ENCODE measurements at places on chromosomes 13 and 19. TPM values are rescaled to one million over a fixed set of nuclear protein-coding genes. Genes with fewer than 3 reads are reported as not detected.
A peak's percentile ranks its signal among the peaks of the same experiment; 100 is the strongest.

DNA sequence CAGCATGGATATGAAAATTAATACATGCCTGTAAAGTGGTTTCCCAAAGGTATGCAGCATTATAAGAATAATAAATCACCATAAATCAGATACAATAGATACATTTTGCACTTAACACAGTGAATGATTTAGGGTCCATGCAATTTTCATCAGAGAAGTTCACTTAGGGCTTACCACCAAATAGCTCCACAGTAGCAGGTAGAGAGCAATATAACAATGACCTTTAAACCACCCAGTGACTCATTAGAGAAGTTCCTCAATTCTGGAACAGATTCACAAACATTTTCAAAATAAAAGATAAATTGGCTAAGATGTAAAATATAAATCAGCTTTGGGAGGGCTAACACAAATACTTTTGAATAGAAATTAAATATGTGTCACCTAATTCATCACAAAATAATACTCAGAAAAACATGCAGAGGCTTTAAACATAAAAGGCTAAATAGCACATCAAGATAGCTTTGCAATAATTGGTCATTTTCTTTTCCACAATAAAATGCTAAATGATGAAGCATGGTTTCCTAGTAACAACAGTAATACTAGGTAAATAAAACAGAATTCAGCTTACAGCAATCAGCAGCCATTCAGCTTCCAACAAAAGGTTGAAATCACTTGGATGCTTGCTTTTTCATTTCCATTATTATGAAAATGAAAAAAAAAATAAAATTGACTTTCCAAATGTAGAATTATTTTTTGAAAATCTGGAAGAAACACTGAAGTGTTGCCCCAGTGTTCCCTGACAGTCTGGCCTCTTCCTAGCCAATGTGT is 84.3 kb upstream of the NBEA start:
- DNase-seq: no peak

DNA sequence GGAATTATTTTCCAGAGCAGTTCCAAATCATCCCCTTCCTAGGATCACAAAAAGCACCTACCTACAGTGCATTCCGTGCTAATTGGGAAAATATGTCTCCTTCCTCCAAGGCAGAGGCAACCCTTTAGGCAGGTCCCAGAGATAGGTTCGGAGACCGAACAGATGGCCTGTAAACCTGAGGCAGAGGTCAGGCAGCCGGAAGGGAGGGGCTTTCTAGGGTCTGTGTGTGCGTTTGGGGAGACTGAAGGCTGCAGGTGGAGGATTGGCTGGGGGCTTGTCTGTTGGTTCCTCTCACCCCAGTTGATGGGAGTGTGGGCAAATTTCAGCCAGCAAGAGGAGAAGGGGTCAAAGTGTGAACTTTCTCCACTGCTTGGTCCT is 7.1 kb downstream of the KCNN4 start:
- DNase-seq: no peak

DNA sequence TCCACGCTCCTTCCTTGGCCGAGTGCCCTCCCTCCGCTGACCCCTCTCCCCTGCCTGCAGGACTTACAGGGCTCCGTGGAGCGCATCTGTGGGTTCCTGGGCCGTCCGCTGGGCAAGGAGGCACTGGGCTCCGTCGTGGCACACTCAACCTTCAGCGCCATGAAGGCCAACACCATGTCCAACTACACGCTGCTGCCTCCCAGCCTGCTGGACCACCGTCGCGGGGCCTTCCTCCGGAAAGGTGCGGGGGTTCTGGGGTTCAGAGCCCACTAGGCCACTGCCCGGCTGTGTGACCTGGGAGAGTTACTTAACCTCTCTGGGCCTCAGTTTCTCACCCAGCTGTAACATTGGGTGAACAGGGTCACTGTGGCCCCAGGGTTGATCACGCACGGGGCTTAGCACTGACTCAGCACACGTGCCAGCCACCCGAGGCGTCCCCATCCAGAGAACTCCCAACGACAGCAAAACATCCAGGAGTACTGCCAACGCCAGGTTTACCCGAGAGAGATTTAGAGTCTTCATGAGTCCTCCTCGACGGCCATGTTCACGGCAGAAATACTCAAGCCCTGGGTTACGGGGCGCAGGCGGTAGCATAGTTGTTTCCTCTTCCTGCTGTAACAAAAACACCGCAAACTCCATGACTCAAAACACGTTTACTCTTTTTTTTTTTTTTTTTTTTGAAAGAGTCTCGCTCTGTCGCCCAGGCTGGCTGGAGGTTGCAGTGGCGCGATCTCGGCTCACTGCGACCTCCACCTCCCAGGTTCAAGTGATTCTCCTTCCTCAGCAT is 9.7 kb upstream of the SPACA4 start:
- no peak for DNase-seq

- no peak for DNase-seq
Measured at GRCh38 chr19:3116621-3117020, 19.2 kb upstream of the GNA15 start.

DNA sequence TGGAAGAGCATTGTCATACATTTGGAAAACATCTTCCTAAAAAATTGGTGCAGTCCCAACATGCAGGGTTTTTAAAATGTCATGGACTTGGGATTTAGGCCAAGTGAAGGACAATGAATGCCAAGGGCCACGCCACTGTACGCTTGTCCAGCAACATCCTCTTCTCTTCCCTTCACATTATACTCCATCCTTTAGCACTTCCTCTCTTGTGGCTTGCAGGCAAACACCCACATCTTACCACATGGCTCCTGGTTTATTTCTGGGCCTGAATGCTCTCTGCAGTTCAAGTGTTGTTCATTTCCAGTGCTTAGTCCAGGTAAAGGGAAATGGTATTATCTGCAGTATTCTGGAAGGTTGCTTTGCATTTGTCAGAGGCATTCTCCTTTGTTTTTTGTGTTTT is 45.0 kb downstream of the CBY2 start:
- no peak for DNase-seq

- DNase-seq: peak; percentile 52
Measured at GRCh38 chr19:480016-480855, 16.1 kb upstream of the MADCAM1 start.

- DNase-seq: no peak
Measured at GRCh38 chr13:102878481-102878880, 32.6 kb downstream of the ERCC5 start.

DNA sequence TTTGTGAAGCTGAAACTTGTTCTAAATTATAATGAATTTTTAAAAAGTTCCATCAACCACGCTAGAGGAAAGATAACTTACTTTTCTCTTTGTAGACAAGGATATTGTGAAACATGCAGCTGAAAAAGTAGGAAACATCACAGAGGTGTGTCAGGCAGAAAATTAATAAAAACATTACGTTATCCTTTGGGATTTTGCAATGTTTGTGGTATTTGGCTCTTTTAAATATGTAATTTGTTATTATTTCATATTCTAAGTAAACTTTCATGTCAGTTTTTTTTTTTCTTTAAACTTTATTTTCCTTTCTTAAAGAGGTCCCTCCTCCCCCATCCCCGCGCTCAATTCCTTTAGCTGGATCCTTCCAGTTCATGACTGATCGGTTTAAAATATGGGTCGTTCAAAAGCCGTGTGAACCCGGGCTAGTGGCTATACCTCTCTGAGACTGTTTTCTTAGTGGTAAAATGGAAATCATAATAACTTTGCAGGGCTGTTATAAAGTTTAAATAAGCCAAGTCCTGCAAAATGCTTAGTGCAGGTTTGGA is 740 bp upstream of the CCDC61 start:
- DNase-seq: peak; percentile 30

GRCh38 chr19:49658139-49658517 is 7.5 kb downstream of the IRF3 start:
- DNase-seq: no peak

- DNase-seq: no peak
Measured at GRCh38 chr13:74048756-74049155, 85.4 kb downstream of the KLF12 start.

GRCh38 chr19:41708481-41708880 is at the start of gene CEACAM5:
Gene CEACAM5, plus strand, starts transcription at chr19:41708626. Its CDS starts 106 bp downstream, at chr19:41708732.
- no peak for DNase-seq

GRCh38 chr13:33154911-33155310 is 130.6 kb downstream of the STARD13 start:
- DNase-seq: no peak

GRCh38 chr13:51818276-51818675 is 14.3 kb upstream of the DHRS12 start:
- no peak for DNase-seq

DNA sequence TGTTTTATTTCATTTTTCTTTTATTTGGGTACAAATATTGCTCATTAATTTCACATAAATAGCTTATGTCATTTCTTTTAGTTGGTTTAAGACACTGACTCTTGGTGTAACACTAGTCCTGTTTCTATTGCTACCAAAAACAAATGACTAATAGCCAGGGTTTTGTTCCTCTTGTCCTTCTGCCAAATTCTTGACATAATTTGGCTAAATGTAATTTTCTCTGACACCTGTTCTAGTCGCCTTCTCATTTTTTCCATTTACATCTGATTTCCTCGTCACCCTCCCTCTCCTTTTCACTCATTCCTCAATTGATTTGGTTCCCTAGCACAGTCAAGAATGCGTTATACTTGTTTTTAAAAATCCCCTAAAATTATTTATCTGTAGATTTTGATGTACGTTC is 1718.7 kb downstream of the EFNB2 start:
- no peak for DNase-seq

- no peak for DNase-seq
Measured at GRCh38 chr13:80690208-80690607, 349.3 kb upstream of the SPRY2 start.

DNA sequence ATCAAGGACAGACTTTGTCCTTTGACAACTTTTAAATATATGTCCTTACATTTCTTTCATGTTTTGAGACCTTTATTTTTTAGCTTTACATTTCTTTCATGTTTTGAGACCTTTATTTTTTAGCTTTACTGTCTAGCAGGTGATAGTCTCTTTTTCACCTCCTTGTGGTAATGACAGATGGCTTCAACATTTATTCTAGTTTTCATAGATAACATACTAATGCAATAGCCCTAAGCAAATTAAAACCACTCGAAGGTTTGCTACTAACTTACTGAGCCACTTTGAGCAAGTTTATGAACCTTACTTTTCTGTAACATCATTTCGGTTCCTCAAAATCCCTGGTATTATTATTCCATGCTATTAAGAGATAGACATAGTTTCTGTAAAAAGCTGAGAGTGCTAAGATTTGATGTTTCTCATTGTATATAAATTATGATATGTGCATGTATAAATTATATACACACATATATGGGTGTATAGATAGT is 4.5 kb downstream of the DACH1 start:
- DNase-seq: no peak

GRCh38 chr13:93173654-93174053 is 53.0 kb upstream of the GPC6 start:
- DNase-seq: no peak

- no peak for DNase-seq
Measured at GRCh38 chr13:29859971-29860370, 9.6 kb upstream of the UBL3 start.

- no peak for DNase-seq
Measured at GRCh38 chr19:33187183-33187540, 7.0 kb upstream of the LRP3 start.

- DNase-seq: no peak
Measured at GRCh38 chr19:3411636-3412035, 45.3 kb downstream of the NFIC start.

DNA sequence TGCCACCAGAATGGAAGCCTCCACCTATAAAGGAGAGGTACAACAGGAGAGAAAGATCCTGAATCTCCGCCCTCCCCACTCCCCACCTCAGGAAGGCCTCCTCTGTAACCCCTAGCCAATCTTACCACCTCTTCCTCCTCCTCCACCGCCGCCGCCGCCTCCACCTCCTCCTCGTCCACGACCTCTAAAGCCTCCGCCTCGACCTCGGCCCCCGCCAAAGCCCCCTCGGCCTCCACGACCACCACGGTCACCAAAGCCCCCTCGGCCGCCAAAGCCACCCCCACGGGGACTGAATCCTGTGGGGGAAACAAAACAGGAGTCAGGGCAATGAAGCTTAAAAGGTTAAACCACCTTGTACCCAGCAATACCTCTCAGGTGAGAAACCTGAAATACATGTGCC is 5.7 kb downstream of the FBL start:
- DNase-seq: no peak

DNA sequence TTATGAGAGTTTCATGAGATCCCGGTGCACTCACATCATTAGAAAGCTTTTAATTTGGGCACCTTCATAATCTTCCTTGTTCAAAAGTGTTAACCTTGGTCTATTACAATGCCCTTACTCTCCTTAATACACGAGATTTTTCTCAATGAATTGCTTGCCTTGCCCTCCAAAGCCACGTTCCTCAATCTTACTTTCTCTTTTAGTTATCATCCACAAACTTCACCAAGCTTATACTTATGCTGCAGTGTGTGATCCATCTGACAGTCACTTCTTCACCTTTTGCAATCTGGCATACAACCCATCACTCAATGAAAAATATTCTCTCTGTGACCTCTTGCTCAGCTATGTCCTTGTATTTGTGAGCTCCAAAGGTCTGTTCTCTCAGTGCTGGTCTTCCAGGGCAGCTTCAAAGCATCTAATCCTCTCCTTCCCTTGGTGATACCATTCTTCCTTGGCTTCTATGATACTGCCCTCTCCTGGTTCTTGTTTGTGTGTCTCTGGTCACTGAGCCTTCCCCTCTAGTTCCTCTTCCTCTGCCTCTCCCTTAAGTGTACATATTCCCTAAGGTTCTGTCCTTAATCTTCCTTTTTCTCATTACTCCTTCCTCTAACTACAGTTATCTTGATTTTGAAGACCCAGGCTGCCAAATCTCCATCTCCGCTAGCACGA is 202.2 kb upstream of the STARD13 start:
- DNase-seq: no peak

GRCh38 chr13:92317066-92317465 is 909.5 kb upstream of the GPC6 start:
- peak; percentile 38 for DNase-seq

DNA sequence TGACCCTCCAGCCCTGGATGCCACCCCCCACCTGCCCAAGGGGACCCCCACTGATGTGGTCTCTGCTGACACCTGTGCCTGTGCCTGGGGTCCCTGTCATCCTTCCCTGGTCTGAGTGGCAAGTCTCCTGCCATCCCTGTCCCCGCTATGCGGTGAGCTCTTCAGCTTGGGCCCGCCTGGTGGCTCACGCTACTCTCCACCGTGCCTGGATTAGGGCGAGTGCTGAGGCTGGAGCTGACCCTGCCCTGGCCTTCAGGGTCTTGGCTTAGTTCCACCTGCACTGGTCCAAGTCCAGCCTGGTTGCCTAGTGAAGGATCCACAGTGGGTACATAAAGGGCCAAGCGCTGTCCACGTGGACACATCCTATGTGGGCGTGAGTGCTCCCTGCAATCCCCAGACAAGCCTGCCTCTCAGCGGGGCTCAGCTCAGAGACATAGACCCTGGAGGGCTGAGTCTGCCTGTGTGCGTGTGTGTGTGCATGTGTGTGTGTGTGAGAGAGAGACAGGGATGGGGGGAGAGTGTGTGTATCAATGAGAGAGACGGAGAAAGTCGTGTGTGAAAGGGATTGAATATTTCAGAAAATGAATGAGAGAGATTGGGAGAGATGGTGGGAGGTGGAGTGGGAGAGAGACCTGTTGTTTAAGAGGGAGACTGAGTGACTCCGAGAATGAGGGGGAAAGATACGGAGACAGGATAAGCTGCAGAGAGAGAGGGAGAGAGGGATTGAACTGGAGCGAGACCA is 22.1 kb downstream of the WTIP start:
- no peak for DNase-seq

Gene ZNF681
- 1.4 TPM for total RNA-seq

Gene IGLON5
- total RNA-seq: not detected

Gene C5AR2
- not detected for total RNA-seq

Gene NDFIP2
- 27.3 TPM for total RNA-seq

Gene STX10
- 281 TPM for total RNA-seq

Gene GIPR
- total RNA-seq: not detected

Gene THSD8
- not detected for total RNA-seq

Gene TGDS
- 16.6 TPM for total RNA-seq

Gene LIM2
- not detected for total RNA-seq

Gene IGFL4
- total RNA-seq: not detected

Gene ITM2B
- 39.7 TPM for total RNA-seq

Gene ZNF99
- not detected for total RNA-seq

Gene FUT2
- not detected for total RNA-seq
